ENCODE measurements at places on chromosomes 12 and 14. TPM values are rescaled to one million over a fixed set of nuclear protein-coding genes. Genes with fewer than 3 reads are reported as not detected.

The TCL1B gene
- not detected for total RNA-seq

The DEGS2 gene
- 0.99 TPM for total RNA-seq

DNA sequence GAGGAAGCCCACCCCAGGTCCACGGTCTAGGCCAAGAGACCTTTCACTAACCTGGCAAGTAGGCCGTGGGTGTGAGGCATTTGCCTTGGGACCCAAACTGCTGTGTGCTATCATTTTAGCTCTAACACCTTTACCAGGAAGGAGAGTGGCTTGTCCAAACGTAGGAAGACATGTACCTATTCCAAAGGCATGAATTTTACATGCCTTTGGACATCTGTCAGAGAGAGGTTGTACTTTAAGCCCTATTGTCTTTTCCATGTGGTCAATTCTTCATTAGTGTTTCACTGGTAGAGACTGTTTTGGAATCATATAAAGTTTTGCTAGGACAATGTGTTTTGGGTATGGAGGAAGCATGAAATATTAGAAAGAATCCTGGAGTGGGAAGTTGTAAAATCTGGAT, 148.8 kb downstream of the SLC41A2 start:
- no peaks in the 10 kb centered on the region for H3K27me3 ChIP-seq
- no peaks in the 10 kb centered on the region for H3K36me3 ChIP-seq
- DNase-seq: no peak
- H3K4me1 ChIP-seq: no peaks in the 10 kb centered on the region
- H3K4me3 ChIP-seq: no peak overlapping the region
- H3K27ac ChIP-seq: no peak overlapping the region

- no peak overlapping the region for H3K4me3 ChIP-seq
- no peak overlapping the region for H3K27ac ChIP-seq
- H3K27me3 ChIP-seq: no peaks in the 10 kb centered on the region
- peaks cover 3% of the 10 kb centered on the region for H3K36me3 ChIP-seq
Observed at GRCh38 chr12:124363353-124363965, 68.6 kb downstream of the RFLNA start.

The GLI1 gene
- not detected for total RNA-seq

DNA sequence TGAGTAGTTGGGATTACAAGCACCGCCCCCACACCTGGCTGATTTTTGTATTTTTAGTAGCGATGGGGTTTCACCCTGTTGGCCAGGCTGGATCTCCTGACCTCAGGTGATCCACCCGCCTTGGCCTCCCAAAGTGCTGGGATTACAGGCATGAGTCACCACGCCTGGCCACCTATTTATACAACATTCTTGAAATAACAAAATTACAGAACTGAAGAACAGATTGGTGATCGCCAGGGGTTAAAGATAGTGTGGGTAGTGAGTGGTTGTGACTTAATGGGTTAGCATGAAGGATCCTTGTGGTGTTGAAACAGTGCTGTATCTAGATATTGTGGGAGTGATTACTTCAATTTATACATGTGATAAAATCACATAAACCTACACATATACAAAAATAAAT, 7.4 kb downstream of the GLIPR1L1 start:
- no peak overlapping the region for H3K4me3 ChIP-seq
- H3K36me3 ChIP-seq: no peaks in the 10 kb centered on the region
- no peak overlapping the region for H3K27ac ChIP-seq
- peaks cover 14% of the 10 kb centered on the region for H3K27me3 ChIP-seq
- peaks cover 10% of the 10 kb centered on the region for H3K4me1 ChIP-seq
- no peak for DNase-seq

- no peak overlapping the region for H3K4me3 ChIP-seq
- H3K36me3 ChIP-seq: no peaks in the 10 kb centered on the region
- peaks cover 3% of the 10 kb centered on the region for H3K4me1 ChIP-seq
Observed at GRCh38 chr12:122688291-122688690, 14.9 kb downstream of the HCAR2 start.

Measured in activated naive CD4-positive, alpha-beta T cell treated with anti-CD3 and anti-CD28 coated beads for 36 hours (primary cell).